Femur (tissue), 1 donor: ENCODE measurements at places on chromosomes 7 and 10.
A peak's percentile ranks its signal among the peaks of the same experiment; 100 is the strongest.

DNA sequence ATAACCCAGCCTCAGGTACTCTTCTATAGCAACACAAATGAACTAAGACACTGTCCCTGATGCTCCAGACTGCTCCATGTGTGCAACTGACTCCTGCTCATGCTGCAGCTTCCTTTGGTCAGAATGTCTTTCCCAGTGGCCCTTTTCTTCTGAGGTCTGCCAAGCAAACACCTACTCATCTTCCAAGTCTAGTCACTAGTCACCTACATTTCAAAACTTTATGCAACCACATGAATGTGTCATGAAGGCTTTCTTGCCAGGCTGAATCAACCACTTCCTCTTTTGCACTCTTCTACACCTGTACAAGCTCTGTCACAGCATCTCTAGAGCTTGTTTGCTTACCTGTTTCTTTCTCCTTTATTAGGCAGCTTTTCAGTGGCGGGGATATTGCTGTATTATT is 75.8 kb downstream of the LSMEM1 start:
- no peak for DNase-seq

GRCh38 chr10:102596506-102596971 is 47.7 kb upstream of the TRIM8 start:
- DNase-seq: peak; percentile 55

GRCh38 chr10:92241158-92241500 is 49.7 kb downstream of the CPEB3 start:
- DNase-seq: peak; percentile 19

GRCh38 chr7:126972571-126972970 is 280.2 kb downstream of the GRM8 start:
- DNase-seq: no peak

- DNase-seq: no peak
Observed at GRCh38 chr7:29798422-29798821, 7.9 kb upstream of the WIPF3 start.

DNA sequence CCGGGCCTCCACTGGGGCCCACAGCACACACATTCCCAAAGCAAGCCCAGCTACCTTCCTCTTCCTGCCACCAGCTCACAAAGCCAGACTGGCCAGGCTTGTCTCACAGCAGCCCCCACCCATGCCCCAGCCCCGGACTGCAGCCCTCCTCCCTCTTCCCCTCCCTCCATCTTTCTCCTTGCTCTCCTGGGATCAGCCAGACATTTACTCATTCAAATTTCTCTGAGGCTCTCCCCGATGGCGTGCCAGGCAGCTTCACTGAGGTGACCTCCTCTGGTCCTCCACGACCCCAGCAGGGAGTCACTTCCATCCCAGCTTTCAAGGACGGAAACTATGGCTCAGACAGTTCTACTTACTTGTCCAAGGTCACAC is 187.5 kb downstream of the GRID1 start:
- no peak for DNase-seq

DNA sequence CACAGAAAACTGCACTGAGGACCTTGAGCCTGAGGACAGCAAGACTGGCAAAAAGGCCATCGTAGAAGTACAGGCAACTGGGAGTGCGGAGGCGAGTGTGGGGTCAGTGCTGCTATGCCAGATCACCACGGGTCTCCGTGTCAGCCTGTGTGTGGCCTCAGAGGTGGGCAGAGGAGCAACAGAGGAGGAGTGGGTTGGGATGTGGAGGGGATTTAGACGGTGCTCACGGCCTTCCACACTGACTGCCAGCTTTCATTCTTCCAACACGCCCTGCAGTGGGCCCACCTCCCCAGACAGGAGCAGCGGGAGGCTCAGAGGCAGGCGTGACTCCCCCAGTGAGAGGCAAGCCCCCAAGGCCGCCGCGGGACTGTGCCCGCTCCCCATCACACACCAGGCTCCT is 17.0 kb upstream of the ZMIZ1 start:
- DNase-seq: peak; percentile 18

DNA sequence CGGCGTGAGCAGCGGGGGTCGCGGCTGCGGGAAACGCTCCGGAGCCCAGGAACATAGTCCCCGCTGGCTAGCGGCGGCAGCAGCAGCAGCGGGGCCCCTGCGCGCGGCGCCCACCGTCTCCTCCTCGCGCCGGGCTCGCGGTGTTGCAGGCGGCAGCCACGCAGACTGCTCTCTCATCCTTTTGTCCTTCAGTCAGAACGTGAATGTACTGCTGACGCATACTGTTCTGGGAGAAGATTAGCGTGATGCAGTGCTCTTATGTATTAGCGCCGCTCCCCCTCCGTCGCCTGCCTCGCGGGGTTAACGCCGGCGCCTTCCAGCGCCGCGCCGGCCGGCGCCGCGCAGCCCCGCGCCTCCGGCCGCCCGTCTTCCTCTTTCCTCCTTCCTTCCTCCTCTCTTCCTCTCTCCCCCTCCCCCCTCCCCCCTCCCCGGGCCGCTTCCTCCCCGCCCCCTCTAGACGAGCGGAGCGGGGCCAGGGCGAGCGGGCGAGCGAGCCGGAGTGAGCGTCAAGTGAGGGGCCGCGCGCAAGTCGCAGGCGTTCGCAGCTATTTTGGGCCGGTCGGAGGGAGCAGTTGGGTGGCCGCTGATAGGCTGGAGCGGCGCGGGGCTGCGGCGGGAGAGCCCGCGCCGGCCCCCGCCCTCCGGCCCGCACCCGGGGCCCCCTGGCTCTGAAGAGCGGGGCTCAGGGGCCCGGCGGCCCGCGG is 816 bp upstream of the LRRC4 start:
- DNase-seq: peak; percentile 63

DNA sequence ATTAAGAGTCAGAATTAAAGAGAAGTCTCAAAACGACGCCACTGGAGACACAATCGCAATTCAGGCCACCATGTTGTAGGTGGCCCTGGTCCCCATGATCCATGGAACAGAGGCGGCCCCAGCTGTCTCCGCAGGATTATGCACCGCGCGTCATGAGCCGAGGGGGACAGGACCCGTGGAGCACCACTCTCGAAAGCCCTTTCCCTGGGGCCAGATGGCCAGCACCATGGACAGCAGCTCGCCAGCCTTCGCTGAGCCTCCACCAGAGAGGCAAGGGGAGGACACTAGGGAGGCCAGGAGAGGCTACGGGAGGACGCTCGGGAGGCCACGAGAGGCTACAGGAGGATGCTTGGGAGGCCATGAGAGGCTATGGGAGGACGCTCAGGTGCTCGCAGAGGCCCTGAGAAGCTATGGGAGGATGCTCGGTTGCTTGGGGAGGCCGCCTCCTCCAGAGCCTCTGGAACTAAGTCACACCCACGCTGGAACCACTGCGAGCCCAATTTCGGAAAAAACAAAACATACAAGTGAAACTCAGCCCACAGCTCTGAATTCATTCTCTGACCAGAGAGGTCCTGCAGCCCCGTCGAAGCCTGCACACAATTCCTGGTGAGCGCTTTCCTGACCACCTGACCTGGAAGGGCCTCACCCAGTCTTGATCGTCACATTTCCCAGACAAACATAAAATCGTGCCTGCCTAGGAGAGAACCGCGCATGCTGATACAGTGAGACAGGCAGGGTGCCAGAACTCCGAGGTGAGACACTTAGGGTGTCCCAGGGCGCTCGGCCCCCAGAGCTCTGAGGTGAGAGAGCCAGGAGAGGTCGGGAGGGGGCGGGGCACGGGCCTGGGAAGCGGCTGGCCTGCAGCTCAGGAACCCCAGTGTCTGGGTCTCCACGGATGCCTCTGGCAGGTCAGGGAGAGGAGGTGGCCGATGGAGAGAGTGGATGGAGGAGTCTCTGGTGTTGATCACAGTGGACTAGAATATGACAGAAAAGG is 224.4 kb downstream of the PTPRN2 start:
- DNase-seq: peak; percentile 13

DNA sequence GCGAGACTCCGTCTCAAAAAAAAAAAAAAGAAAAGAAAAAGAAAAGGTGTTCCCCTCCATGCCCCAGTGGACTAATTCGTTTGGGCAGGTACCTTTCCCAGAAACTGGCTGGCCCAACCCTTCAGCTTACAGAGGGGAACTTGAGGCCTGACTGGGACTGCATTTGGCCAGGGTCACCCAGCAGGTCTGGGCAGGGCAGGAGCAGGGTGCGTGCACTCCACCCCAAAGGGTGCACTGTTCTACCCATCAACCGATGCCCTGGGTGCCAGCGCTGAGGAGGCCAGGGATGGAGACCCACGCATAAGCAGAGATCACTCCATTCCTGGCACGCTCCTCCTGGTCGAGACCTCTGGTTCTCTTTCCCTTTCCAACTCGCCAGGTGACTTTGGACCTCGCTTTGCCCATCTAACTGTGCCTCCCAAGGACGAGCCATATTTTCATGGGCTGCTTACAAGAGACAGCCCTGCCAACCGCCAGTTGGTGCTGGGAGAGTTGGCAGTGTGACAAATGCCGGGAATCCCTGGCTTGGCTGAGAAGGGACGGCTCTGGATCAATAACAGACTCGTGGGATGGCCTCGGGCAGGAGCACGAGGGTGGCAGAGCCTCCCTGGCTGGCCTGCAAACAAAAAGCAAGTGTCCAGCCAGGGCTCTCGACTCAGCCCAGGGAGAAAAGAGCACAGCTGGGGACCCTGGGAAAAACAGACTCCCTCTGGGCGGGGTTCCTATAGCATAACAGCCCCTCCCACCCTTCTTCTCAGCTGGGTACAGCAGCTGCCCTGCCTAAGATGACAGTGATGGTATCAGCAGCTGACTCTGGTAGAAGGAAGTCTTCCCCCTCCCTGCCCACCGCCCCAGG is 7.9 kb downstream of the HSPB1 start:
- DNase-seq: peak; percentile 78

- DNase-seq: no peak
Observed at GRCh38 chr7:69276011-69276729, 322.1 kb upstream of the AUTS2 start.

DNA sequence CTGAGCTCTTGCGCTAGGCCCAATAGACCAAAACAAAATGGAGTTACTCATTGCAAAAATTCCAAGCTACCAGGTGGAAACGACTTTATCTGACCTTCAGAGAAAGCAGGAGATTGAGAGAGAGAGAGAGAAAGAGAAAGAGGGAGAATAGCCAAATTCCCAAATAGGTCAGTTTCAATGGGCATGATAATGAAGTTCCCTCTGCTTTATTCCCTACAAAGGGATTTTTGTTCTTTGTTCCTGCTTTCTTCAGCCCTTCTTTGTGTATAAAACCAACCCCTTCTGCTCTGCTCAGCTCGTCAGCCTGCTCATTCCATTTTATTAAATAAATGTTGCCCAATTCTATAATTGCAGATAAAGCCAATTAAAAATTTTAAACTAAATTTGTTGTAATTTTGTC is 45.0 kb upstream of the GPR37 start:
- no peak for DNase-seq

DNA sequence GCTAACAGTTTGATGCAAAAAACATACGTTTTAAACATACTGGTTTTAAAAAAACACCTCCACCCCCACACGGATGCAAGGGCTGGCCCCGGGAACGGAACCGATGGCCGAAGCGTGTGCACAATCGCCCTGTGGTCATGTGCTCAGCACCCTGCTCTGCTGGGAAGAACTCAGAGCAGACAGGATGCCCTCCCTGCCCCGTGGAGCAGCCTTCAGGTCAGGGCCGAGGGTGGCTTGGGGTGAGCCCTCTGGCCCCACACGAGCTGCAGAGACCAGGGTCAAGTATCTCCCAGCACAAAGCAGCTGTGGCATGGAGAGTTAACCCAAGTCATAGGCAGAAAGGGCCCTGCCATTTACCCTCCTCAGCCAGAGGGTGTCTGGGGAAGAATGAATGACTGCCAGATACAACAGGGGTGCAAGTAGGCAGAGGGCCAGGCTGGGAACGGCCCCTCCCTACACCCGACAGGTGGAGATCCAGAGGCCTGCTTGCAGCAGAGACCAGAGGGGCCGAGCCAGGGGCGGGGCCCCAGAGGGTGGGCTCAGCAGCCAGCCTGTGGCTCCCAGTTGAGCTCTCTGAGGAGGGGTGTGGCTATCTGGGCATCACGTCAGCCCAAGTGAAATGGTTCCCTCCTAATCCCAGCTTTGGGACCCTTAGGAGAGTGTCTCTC is 56.8 kb downstream of the ZRANB1 start:
- DNase-seq: no peak
